ENCODE measurements at places on chromosomes 3 and 15.

- no peak for DNase-seq
These were observed 92.6 kb downstream of the AAGAB start for GRCh38 chr15:67161881-67162280.

DNA sequence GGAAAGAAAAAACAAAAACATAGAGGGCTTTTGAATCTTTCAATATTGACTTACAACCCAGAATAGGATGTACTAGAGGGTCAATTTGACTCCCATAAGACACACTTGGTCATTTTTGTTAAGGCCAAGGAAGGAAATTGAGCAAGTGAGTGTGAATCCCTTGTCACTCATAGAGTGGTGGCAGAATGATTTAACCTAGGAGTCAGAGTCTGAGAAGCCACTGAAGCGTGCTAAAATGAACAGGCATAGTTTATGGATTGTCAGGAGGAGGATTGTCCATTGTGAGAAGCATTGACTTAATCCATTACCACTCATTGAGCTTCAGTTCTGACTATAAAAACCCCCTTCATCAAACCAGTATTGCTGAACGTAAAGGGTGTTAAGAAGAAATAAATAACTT, 8.2 kb upstream of the GCSAM start:
- DNase-seq = no peak

DNA sequence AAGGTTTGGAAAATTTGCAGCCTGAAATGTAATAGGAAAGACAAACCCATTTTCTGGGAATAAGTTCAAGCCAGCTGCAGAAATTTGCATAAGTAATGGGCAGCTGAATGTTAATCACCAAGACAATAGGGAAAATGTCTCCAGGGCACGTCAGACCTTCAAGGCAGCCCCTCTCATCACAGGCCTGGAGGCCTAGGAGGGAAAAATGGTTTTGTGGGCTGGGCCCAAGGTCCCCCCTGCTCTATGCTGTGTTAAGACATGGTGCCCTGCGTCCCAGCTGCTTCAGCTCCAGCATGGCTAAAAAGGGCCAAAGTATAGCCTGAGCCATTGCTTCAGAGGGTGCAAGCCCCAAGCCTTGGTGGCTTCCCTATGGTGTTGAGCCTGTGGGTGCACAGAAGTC, 164.7 kb upstream of the TSPAN3 start:
- no peak for DNase-seq

DNA sequence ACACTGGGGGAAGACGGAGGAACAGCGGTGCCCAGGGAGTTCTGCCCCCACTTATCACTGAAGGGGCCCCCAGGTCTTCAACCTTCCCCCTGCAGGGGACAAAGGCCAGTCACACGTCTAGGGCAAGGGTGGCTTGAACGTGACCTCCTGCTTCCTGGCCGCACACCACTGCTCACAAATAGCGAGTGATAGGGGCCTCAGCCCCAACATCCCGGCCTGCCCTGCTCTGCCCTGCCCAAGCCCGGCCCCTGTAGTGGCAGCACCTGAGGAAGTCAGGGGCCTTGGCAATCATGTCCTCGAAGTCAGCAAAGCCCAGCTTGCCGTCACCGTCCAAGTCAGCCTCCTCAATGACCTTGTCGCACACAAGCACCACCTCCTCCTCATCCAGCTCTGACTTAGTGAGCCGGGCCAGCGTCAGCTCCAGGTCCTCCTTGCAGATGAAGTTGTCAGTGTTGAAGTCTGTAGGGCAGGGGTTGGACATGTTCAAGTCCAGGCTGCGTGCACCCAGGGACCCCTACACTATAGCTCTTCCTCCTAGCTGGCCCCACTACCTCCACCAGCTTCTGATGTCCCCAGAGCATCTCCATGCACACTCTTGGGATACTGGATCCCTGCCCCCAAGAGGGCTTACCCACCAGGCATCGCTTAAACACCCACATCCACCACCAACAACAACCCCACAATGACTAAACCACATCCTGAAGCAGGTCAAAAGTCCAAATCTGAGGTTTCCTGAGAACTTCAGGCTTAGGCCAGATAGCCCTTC, 13.3 kb downstream of the SH2D7 start:
- no peak for DNase-seq

DNA sequence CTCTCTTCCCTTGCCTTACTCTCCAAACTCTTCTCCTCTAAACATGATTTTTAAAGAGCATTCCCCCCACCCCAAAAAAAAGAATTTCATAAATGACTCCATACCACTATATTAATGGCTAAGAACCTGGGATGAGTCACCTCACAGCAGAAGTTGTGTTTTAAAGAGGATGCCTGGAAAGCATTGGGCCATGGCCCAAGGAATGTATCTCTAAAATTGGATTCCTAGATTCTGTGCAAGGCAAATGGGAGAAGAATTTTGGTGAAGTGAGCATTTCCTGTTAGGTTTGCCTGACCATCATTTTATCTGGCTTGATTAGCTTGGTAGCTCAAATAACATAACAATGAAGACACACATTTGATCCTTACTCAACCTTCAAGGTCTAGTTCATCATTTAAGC, 251.4 kb downstream of the NR1D2 start:
- no peak for DNase-seq

DNA sequence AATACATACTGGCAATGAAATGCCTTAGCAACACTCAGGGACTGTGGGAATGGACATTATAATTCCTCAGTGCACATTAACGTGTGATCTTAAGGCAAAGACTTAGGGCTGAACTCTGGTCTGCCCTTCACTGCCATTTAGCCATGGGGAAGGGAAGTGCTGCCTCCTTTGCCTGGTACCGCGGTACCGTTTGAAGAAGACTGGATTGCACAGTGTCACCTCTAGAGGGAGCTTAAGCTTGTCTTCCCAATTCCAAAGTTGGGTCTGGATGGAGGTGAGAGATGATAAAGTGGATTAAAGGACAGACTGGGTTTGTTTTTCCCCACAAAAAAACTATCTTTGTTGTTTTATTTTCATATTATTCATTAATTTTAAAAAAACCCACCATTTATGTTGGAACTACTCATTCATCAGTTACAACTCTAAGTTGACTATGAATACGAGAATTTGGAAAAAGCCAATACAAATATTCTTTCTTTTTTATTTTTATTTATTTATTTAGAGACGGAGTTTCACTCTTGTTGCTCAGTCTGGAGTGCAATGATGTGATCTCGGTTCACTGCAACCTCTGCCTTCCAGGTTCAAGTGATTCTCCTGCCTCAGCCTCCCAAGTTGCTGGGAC, 60.0 kb upstream of the SYN2 start:
- no peak for DNase-seq

DNA sequence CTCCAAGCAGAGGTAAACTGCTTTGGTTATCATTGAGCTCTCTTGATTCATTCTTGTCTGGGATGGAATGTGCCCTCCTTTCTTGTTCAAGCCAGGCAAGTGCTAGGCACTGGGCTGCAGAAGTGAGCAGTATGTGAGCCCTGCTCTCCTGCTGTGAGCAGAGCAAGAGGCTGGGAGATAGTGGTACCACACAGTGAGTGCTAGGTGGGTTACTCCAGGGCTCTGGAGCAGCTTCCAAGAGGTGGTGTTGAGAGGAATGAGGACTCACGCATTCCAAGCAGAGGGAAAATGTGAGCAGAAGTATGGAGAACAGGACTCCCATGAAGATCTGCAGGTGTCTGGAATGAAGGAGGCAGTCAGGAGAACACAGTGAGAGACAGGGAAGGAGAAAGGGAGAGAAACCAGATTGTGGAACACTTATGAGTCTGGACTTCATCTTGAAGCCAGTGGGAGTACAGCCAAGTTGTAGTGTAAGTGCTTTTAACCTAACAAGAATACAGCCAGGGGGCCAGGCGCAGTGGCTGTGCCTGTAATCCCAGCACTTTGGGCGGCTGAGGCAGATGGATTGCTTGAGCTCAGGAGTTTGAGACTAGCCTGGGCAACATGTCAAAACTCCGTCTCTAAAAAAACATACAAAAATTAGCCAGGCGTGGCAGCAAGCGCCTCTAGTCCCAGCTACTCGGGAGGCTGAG, 199.9 kb upstream of the CTDSPL start:
- no peak for DNase-seq

- DNase-seq = no peak
These were observed 40.3 kb downstream of the CORO2B start for GRCh38 chr15:68618908-68619698.

GRCh38 chr15:58409861-58410260, 21.9 kb upstream of the LIPC start:
- DNase-seq = no peak

- no peak for DNase-seq
These were observed 2.4 kb downstream of the HACD3 start for GRCh38 chr15:65532738-65533051.

Measured in T follicular helper cell (primary cell).